ENCODE measurements at places on chromosomes 2 and 18.

DNA sequence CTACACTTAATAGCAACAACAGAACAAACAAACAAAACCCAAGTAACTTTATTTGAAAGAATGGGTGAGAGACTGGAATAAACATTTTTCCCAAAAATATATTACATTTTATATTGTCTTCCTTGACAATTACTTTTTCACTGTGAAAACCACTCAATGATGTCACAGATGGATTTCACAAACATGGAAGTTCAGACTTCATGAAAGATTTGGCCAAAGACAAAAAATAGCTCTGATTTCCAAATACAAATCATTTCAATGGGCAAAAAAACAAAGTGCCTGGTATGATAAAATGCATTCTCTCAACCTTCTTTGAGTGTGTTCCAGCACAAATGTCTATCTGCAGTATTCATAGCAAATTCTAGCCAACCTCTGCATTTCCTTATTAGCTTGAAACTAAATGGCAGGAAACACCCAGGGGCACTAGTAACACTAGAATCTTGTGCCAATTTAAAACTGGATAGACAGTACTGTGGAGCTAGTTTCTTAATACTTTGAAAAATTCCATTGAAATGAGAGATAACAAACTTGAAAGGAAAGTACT is 28.5 kb upstream of the NAPG start:
- no peak for DNase-seq

DNA sequence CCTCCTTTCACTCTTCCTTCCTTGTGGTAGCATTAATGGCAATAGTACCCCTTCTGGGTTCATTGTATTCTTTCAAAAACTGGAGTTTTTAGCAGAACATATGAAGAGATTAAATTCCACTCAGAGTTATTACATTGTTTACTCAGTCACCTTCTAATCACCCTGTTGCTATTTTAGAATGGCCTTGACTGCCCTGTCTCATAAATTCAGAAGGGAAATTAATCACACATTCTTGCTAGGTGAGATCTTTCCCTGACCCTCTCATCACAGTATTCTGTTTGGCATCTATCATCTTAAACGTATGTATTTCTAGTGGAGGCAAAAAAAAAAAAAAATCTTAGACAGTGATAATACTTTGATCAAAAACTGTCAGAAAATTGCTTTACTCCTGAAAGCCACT is 760.4 kb downstream of the ADCYAP1 start:
- DNase-seq, result no peak

DNA sequence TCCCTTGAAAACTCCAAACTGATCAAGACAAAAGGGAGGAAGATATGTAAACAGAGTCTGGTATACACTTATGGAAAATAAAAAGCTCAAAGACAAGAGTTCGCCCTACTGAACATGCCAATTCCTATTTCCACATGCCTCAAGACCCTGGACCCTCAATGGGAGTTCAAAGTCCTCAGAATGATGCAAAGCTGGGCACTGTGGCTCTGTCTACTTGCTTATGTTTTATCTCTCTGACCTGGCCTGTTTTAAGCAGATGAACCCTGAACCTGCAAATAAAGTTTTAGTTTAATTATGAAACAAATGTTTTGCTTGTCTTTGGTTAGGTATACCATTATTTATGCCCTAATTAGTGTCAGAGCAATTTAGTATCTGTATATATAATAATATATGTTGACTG is 22.6 kb downstream of the NR4A2 start:
- no peak for DNase-seq

- no peak for DNase-seq
Observed at GRCh38 chr18:40739029-40739428, 1216.0 kb upstream of the PIK3C3 start.

DNA sequence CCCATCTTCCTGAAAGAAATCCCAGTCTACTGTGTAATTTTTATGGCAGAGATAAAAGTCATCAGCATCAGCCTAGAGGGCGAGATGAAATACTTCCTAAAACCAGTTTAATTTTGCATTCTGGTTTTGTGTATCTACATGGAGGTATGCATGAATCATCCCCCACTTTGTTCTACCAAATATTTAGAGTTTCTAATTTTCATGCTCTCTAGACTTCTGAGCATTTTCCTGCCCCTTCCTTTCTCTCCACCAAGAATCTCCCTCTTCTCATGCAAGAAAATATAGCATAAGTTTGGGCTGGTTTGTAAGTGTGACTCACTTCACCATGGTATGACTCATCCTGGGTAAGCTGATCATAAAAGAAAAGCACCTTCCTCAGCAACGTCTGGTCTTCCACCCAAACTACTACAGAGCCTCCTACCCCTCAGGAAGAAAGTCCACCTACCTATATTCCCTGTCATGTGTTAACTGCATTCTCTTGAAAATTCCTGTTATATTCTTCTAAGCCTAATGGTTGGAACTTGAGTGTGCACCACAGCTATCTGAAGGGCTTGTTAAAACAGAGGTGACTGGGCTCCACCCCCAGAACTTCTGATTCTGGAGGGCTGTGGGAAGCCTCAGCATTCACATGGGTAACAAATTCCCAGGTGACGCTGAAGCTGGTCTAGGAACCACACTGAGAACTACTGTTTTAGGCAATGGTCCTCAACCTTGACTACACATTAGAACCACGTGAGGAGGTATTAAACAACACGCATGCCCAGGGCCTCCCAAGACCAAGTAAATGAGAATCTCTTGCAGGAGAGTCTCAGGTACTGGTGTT is 37.4 kb upstream of the RAPGEF4 start:
- DNase-seq, result peak; percentile 59

- no peak for DNase-seq
Observed at GRCh38 chr2:95291222-95291621, 5.9 kb upstream of the KCNIP3 start.

GRCh38 chr18:54558609-54559585 is 32.1 kb upstream of the DYNAP start:
- DNase-seq, result peak; percentile 44

All from hepatocyte (in vitro differentiated cells).